ENCODE measurements at places on chromosomes 6 and 20.

GRCh38 chr20:29878281-29878741 lies 1379.2 kb upstream of the DEFB115 start:
- peak; percentile 95 for DNase-seq

DNA sequence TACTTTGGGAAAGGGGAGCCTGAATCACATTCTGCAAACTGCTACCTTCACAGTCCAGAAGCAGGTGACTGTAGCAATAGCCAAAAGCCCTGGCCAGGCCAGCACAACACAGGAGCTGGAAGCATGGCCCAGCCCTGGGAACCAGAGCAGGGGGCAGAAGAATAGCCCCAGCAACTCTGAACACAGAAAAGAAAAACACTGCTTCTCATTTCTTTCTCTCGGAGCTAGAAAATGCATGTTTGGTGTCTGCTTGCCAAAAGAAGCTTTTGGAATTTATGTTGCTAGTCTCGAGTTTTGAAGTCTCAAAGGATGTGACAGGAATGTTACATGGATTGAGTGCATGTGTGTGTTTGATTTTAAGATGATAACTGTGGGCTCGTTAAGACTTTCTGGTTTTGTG lies 79.8 kb upstream of the SCAF8 start:
- no peak for DNase-seq

DNA sequence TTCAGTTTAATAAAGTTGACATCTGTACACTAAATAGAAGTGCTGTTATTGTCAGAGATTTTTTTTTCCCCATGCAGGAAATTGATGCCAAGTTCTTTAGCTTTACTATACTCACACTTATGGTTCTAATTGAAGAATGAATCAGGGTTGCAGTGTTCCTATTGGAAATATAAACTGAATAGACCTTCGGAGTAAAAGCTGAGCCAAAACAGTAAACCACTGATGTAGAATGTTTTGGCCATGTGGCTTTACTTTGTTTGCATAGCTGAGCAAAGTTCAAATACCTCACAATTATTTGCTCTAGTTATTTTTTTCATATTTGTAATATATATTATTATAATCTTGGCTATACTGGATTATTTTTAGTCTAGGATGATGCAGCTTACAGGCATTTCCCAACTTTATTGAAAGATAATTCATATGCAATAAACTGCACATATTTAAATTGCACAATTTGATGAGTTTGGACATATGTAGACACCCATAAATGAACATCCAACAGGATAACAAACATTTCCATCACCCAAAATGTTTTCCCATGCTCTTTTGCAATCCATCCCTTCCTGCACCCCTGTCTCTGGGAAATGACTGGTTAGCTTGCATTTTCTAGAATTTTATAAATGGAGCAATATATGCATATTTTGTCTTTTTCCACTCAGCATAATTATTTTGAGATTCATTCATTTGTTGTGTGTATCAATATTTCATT lies 105.8 kb upstream of the NOX3 start:
- DNase-seq = no peak

DNA sequence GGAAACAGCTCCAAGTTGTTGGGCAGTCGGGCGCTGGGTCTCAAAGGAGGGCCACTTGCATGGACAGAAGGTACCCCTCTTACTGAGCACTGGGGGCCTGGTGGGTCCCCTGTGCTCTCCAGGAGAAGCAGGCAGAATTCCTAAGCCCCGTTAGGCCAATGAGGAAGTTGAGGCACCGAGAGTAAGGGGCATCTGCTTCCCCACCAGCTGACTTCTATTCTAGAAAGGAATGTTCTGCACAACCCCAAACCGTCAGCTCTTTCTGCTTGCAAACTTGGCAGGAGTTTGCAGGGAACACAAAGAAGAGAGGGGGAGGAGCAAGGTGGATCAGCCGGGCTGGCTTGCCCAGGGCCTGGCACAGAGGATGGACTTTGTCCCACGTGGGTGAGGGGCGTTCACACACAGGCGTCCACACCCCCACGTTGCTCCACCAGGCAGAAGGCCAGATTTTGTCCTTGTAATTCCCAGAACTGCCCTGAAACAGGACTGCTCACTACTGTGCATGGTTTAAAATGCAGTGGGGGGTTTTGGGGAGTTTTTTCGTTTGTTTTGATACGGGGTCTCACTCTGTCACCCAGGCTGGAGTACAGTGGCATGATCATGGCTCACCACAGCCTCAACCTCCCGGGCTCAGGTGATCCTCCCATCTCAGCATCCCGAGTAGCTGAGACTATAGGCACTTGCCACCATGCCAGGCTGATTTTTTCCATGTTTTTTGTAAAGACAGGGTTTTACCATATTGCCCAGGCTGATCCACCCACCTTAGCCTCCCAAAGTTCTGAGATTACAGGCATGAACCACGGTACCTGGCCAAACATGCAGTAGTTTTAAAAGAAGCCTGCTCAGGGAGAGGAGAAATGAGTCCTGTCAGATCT lies 93.3 kb downstream of the SNX5 start:
- no peak for DNase-seq

- DNase-seq = no peak
Observed at GRCh38 chr6:32943864-32944649, 3.2 kb upstream of the HLA-DMB start.

DNA sequence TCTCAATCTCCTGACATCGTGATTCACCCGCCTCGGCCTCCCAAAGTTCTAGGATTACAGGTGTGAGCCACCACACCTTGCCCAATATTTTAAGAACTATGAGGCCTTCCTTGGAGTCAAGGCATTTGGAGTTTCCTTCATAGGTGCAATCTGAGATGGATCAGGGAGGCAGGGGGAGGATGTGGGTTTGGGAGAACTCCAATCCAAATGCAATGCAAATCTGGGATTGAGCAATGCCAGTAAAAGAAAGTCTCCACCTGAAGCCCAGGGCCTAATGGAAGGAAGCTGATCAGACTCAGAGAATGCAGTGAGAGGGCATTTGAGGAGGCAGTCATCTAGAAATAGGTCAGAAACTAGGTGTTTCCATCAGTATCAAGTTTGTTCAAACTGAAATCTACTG lies 21.2 kb downstream of the RSPH3 start:
- no peak for DNase-seq

GRCh38 chr20:45918182-45918737 lies 6.3 kb upstream of the PLTP start:
- DNase-seq = peak; percentile 27

DNA sequence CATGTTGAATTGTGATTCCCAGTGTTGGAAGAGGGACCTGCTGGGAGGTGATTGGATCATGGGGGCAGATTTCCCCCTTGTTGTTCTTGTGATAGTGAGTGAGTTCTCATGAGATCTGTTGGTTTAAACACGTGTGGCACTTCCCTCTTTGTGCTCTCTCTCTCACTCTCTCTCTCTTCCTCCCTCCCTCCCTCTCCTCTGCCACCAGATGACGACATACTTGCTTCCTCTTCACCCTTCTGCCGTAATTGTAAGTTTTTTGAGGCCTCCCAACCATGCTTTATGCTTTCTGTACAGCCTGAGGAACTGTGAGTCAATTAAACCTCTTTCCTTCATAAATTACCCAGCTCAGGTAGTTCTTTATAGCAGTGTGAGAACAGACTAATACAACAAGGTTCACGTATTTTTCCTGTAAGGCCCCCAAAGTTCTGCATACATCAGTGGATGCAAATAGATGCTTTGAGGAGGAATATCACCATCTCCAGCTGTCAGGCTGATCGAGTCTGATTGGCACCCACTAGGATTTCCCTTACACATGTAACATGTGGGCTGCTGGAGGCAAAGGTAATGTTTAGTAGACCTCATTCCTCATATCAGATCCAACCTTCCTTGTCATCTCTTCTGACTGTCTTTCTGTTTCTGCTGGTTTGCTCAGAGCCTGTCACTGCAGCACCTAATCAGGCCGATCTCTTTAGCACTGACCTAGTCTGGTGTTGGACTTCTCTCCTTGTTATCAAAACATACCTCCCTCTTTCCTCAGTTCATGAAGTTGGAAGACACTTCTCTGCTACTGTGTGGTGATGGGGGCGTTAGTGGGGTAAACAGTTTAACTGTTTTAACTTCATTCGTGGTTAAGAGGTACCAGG lies 54.3 kb upstream of the BACH2 start:
- no peak for DNase-seq

- no peak for DNase-seq
Observed at GRCh38 chr6:156013155-156013554, 557.5 kb upstream of the NOX3 start.

- no peak for DNase-seq
Observed at GRCh38 chr6:2222275-2222842, 23.0 kb downstream of the GMDS start.

DNA sequence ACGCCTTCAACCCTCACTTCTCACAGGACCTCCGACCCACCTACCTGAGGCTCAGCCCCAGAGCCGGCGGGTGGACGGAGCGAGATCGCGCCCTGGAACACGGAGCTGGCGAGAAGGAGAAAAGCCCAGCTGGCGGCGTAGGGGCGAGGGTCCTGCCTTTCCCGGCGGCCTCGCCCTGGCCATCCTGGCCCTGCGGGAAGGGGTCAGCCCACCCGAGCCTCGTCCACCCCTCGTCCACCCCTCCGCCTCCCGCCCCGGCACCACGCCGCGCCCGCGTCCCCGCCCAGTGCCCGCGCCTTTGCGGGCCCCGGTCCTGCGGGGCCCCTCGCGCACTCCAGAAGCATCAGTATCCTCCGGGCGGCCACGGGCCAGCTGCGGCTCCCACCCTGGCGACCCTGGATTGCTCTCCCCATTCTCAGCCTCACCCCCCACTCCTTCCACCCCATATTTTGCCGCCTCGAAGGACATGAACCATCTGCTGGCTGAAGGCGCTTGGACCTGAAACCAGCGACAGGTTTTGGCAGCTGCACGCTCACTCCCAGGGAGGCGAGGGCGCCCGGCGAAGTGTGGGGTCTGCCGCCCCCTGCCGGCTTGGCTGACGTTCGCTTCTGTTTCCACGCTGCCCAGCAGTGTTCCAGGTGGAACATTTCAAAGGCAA lies 65.1 kb downstream of the PLG start:
- DNase-seq = peak; percentile 86

DNA sequence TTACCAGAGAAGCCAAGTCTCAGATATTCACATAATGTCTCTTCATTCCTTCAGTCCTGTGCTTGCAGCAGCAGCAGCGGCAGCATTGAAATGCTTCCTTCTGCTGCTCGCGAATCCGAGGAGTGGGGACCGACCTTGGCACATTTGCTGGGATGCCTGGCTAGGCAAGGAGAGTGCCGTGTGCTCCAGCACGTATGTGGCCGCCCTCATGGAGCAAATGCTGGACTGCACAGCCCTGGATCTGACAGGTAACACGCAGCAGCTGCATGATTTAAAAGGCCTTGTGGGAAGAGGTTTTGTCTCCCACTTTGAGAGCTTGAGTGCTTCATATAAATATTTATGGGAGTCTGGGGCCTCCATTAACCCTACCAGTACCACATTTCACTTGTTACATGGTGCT lies 9.9 kb downstream of the MAFB start:
- DNase-seq = no peak

DNA sequence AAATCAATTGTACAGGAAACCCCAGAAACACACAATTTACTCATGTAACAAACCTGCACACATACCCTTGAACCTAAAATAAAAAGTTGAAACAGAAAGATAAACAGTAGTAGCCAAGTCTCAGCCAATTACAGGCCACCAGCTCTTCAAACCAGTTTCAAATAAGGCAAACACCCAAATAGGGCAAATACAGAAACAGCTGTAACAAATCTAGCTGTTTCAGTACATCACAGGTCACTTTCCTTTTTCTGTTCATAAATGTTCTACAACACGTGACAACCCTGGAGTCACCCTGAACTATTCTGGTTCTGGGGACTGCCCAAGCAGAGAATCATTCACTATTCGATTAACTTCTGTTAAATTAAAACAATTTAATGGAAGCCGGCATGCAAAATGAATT lies 329.0 kb downstream of the GJA1 start:
- DNase-seq = no peak

DNA sequence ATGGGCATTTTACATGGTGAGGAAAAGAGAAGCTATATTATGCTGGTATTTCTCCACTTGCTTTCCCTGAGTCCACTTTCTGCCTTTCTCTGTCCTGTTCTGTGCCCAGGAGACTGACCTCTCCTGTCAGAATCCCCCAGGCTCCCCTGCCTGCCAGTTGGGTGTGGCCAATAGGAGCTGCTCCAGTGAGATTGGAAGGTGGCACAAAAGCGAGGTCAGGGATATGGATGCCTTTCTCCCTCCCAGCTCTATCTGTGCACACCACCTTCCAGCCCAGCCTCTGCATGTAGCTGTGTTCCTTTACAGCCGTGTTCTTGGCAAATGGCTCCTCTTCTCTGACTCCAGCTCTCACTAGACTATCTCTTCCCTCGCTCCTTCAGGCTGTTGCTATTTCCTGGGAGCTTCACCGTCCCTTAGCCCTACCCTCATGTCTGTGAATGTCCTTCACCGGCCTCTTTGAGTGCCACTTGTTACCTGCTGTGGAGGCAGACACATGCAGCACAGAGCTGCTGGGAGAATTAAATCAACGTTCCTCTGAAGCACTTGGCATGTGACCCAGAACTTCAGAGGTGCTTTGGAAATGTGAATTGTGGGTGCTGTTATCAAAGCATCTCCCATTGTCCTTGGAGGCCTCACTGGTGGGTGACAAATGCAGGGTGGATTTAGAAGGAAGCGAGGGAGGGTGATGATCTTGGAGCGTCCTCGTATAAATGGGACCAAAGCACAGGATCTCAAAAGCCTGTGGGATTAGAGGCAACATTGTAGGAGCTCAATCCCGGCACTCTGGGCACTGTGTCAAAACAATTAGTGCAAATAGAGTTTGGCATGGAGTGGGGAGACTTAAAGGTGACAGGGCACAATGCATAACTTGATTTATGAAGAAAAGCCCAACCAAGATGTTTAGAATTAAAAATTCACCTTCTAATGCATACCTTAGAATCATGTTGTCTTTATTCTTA lies 28.9 kb upstream of the RALGAPA2 start:
- peak; percentile 32 for DNase-seq

DNA sequence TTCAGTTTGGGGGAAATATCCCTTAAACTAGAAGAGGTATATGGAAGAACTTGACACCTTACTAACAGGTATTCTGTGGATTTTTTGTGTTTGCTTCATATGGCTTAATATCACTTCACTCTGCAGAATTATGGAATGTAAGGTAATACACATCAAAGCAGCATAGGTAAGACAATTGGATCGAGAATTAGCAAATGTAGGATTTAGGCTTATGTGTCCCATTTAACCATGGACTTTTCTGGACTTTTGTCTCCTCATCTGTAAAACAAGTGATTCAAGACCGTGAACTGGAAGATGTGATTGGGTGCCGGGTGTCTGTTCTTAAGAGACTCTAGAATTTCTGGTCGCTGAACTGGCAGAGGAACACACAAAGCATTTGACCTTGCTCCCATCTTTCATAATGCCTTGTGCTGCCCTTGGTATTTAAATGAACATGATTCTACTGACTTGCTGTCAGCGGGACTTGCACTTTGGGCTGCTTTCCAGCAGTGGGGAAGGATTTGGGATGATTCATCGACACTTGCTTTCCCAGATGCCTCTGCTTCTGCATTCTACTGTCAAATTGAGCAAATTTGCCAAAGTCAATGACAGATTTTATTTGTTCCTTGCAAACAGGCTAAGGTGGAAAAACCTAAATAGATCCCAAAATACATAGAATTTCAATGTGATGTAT lies 199.8 kb downstream of the PLCB1 start:
- DNase-seq = no peak

GRCh38 chr20:60262967-60263603 lies 304.9 kb downstream of the CDH26 start:
- DNase-seq = peak; percentile 49

GRCh38 chr6:158751224-158751623 lies 67.9 kb downstream of the EZR start:
- peak; percentile 68 for DNase-seq
